Hepatocyte (in vitro differentiated cells): ENCODE measurements at places on chromosomes 12 and 14. TPM values are rescaled to one million over a fixed set of nuclear protein-coding genes. Genes with fewer than 3 reads are reported as not detected.

The GPX2 gene
- 59.8 and 88.9 TPM in 2 replicates for total RNA-seq

The KRT6C gene
- 0.07 and 0.32 TPM in 2 replicates for total RNA-seq

DNA sequence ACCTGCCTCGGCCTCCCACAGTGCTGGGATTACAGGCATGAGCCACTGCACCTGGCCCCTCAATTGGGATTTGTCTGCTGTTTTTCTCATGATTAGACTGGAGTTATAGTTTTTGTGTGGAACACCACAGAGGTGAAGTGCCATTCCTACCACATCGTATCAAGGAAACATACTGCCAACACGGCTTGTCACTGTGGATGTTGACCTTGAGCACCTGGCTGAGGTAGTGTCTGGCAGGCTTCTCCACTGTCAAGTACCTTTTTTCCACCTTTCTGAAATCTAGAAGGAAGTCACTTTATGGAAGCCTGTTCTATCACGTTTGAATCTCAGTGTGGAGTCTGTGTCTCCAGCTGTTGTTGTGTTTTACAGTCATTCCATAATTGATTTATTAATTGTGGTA, 21.4 kb upstream of the SEL1L start:
- H3K27me3 ChIP-seq = no peaks in the 10 kb centered on the region
- no peaks in the 10 kb centered on the region for H3K4me1 ChIP-seq
- no peak overlapping the region for H3K4me3 ChIP-seq
- no peaks in the 10 kb centered on the region for H3K36me3 ChIP-seq

The SLCO1B1 gene
- total RNA-seq = 25.4 and 33.4 TPM in 2 replicates

The C3AR1 gene
- 1.2 and 2.1 TPM in 2 replicates for total RNA-seq

- no peaks in the 10 kb centered on the region for H3K27me3 ChIP-seq
- peak overlapping the region; percentile 26 for H3K27ac ChIP-seq
- no peaks in the 10 kb centered on the region for H3K4me1 ChIP-seq
- no peak overlapping the region for H3K4me3 ChIP-seq
- no peaks in the 10 kb centered on the region for H3K36me3 ChIP-seq
These were observed 174.6 kb upstream of the TBX3 start for GRCh38 chr12:114858388-114859146.

- H3K36me3 ChIP-seq = no peaks in the 10 kb centered on the region
- H3K27me3 ChIP-seq = no peaks in the 10 kb centered on the region
- no peak overlapping the region for H3K27ac ChIP-seq
- DNase-seq = no peak
These were observed 87.9 kb downstream of the PLEKHA5 start for GRCh38 chr12:19217446-19217845.

GRCh38 chr14:105486163-105486973, at the start of gene CRIP1:
TSS of gene CRIP1 (plus strand) at chr14:105486886. CDS start at chr14:105487260, 374 bp downstream.
- peaks cover 25% of the 10 kb centered on the region for H3K4me1 ChIP-seq
- H3K4me3 ChIP-seq = no peak within 1 kb of the TSS
- peaks cover 18% of the 10 kb centered on the region for H3K27me3 ChIP-seq
- DNase-seq = no peak
